ENCODE measurements at places on chromosomes 7 and 10. TPM values are rescaled to one million over a fixed set of nuclear protein-coding genes. Genes with fewer than 3 reads are reported as not detected.

ZMIZ2 gene
- total RNA-seq: 11.0 TPM

DNA sequence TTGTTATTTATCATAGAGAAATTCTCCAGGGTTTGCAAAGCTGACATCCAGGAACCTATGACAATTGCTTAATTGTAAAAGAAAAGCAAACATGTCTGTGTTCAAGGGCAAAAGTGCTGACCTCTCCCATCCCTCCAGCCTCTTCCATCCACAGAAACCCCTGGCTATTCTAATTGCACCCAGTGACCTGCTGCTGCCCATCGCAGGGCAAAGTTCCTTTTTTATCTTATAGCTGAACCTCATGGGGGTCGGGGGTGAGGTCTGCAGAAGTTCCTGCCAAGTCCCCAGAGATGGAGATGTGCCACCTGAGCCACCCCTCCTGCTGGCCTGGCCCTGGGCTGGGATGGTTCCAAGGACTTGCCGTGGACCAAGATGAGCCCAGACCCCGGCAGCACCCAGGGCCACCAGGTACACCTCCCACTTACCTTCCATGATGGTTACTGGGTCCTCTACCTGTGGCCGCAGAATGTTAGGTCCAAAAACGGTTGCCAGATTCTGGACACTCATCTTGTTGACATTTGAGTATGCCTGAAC, 146.5 kb downstream of the MAPK8 start:
- no peaks in the 10 kb centered on the region for H3K4me1 ChIP-seq
- no peak for DNase-seq
- no peaks in the 10 kb centered on the region for H3K36me3 ChIP-seq
- no peak overlapping the region for H3K4me3 ChIP-seq

DNA sequence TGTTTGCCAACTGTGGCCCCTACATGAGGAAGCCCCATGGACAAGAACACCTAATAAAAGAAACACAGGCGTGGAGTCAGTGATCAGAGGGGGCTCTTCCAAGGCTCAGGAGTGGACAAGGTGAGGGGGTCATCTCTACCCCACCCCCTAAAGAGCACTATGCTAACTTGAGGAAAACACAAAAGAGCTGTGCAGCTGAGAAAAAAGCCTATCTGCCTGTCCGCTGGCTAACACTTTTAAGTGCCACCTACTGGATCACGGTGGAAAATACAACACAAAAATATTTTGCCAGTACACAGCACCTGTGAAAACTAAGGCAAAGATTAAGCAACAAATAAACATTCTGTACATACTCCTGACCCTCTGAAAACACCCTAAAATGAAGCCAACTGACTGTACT, 53.1 kb upstream of the COBL start:
- no peaks in the 10 kb centered on the region for H3K36me3 ChIP-seq
- H3K27ac ChIP-seq: no peak overlapping the region
- no peak overlapping the region for H3K4me3 ChIP-seq
- peaks cover 16% of the 10 kb centered on the region for H3K4me1 ChIP-seq
- no peak for DNase-seq
- no peaks in the 10 kb centered on the region for H3K27me3 ChIP-seq

GRCh38 chr10:14253079-14253478, 77.6 kb downstream of the FRMD4A start:
- H3K4me1 ChIP-seq: no peaks in the 10 kb centered on the region
- H3K4me3 ChIP-seq: no peak overlapping the region
- no peaks in the 10 kb centered on the region for H3K36me3 ChIP-seq
- no peak overlapping the region for H3K27ac ChIP-seq
- no peaks in the 10 kb centered on the region for H3K27me3 ChIP-seq

DNA sequence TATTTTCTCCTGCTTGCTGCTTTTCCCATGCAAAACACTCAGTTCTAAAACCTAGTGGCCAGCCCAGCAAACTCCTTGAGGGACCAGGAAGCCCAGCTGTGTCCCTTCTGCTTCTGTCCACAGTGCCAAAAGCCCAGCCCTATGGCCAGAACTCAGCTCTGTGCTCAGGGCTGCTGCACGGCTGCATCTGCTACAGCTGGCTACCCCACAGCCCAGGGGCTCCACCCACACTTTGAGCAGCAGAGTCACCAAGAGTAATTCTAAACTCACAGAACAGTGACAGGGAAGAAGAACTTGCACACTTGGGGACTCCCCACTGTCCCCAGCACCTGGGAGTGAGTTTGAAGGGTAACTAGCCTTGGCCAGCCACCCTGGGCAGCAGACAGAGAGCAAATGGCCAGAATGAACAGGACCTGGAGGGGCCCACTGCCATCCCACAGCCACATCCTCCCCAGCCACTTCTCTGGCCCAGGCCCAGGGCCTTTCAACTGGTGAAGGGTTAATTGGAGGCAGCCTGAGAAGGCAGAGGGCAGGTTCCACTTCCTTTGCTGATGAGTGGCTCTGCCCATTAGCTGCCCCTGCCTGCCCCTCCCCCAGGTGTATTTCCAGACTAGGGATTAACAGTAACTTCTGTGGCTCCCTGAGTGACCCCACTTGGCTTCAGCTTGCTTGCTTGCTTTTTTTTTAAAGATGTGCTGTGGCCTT, 28.1 kb upstream of the TRIM8 start:
- no peak overlapping the region for H3K4me3 ChIP-seq
- H3K4me1 ChIP-seq: peaks cover 6% of the 10 kb centered on the region
- DNase-seq: no peak
- H3K36me3 ChIP-seq: no peaks in the 10 kb centered on the region
- H3K27ac ChIP-seq: no peak overlapping the region

BICC1 gene
- total RNA-seq: 6.1 TPM

- peak overlapping the region; percentile 61 for H3K4me3 ChIP-seq
- H3K4me1 ChIP-seq: peaks cover 1% of the 10 kb centered on the region
- no peaks in the 10 kb centered on the region for H3K27me3 ChIP-seq
- H3K36me3 ChIP-seq: no peaks in the 10 kb centered on the region
- peak; percentile 90 for DNase-seq
Measured at GRCh38 chr7:100483090-100483721, 521 bp upstream of the NYAP1 start.

DNA sequence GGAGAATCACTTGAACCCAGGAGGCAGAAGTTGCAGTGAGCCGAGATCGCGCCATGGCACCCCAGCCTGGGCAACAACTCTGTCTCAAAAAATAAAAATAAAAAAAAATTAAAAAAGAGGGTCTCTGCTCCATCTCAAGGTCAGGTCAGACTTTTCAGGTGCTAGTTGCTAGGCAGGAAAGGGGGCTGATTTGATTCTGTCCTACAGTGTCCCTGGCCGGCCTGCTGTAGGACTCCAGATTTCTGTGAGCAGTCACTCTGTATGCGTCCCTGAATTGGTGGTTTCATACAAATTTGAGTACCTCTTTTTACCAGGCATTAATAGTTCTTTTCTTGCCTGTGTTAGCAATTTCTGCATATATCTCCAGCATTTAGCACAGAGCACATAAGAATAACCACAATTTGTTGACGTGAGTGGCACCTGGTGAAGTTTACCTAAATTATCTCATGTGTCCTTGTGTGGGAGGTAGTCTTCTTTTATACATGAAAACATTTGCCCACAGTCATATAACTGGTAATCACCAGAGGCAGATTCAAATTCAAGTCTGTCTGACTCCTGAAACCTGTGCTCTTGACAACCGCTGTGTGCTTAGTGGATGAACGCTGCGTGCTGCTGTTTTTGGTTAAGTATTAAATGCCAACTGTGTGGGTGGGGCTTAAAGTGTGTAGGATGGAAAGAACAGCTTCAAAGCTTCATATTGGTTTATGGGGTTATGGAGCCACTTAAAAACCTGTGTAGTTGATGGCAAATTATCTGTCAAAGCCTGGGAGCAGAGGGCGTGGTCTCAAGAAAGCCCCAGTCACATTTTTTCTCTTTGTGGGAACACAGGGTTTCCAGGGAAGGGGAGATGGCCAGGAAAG, 3.2 kb upstream of the ZNF775 start:
- H3K36me3 ChIP-seq: peaks cover 14% of the 10 kb centered on the region
- H3K4me1 ChIP-seq: peaks cover 21% of the 10 kb centered on the region
- peak overlapping the region; percentile 35 for H3K27ac ChIP-seq
- no peak for DNase-seq
